ENCODE measurements at places on chromosomes 3 and 15.
A peak's percentile ranks its signal among the peaks of the same experiment; 100 is the strongest.

DNA sequence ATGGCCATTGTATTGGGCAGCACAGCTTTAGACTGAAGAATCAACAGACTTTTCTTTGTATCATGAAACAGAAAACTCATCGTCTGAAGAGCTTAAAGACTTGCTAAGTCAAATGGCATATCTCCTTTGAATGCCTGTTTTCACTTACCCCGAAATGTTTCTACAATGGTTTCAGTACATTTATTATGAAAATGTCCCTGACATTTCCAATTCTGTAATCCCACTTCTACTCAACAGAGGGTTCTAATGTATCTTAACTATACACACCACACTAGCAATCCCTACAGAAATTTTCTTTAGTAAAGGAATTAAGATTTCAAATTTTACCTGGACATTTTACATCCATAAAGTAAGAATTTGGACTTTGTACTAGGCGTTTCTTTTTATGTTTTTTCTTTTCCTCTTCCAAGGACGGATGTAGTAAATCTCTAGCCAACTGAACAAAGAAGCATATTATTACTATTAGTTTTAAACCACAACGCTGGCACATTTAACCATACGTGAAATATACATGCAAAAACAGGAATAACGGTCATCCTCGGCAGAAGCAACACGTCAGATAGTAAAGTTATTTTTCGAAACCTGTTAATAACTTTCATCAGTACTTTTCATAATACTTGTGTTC, 1.1 kb downstream of the RPS27L start:
- DNase-seq: no peak

DNA sequence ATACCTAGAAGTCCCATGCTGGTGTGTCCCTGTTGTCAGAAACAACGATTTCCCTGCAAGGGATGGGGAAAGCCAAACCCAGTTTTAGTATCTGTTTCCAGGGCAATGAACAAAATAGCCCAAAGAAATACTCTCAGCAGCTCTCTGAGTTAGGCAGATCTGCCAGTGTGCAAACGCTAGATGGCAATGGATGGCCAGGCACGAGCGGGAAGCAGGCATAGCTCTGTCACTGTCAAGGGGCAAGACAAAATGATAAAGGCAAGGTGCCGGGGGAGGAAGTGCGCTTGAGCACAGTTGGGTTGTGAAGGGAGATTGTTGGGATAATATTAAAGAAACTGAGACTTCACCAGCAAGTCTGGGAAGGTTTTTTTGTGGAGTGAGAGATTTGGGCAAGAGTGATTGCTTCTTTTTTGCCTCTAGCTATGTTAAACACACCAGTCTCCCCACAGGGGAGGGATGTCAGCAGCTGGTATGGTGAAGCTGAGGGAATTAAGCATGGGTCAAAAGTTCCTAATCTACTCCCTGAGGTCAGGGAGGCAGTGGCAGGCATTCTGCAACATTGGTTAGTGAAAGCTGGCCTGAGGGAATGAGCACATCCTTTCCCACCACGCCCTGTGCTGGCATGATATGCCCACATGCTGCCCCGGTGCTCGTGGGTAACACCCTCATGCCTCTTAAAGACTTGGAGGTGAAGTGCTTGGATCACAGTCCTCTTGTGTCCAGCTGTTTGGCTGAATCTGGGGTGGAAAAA, 117.5 kb downstream of the PDCD6IP start:
- DNase-seq: no peak

GRCh38 chr3:151213151-151213550, 10.1 kb upstream of the GPR171 start:
- DNase-seq: no peak

DNA sequence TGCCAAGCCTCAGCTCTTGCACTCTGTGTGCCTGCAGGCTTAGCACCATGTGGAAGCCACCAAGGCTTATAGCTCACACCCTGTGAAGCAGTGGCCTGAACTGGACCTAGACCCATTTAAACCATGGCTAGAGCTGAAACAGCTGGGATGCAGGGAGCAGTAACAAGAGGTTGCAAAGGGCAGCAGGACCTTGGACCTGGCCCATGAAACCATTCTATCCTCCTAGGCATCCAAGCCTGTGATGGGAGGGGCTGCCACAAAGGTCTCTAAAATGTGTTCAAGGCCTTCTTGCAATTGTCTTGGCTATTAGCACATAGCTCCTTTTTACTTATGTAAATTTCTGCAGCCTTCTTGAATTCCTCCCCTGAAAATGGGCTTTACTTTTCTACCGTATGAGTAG, 57.9 kb upstream of the NPAP1 start:
- no peak for DNase-seq

DNA sequence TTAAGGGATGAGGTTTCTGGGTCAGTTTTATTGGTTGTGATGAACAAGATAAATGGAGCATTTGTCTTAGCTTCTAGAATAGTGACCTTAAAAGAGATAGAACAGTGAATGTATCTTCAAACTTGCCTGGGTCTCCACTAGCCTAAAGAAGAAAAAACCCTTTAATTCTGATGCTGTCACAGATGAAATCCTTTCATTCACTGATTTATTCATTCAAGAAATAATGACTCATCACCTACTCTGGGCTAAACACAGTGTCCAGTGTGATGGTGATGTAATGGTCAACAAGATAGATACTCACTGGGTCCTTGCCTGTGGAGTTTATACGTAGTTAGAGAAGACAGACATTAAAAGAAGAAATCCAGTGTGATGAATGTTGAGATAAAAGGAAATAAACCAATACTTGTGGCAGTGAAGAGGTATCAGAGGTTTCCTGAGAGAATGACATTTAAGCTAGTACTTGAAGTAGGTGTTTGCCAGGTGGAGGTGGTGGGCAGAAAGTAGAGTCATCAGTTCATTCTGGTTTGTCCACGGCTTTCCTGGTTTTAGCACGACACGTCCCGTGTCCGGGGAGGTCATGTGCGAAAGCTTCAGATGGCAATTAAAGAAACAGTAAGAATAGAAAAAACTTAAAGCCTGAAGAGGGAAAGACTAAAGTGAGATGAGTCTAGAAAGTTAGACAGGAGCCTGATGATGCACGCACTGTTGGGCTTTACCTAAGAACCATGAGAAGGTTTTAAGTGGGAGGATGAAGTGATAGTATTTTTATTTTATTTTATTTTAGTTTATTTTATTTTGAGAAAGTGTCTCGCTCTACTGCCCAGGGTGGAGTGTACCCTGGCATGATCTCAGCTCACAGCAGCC, 18.5 kb downstream of the PAK2 start:
- no peak for DNase-seq

- DNase-seq: peak; percentile 3
Observed at GRCh38 chr3:25856902-25857518, 67.1 kb downstream of the OXSM start.
